ENCODE measurements at places on chromosomes 1 and 21. TPM values are rescaled to one million over a fixed set of nuclear protein-coding genes. Genes with fewer than 3 reads are reported as not detected.

The RGL1 gene
- total RNA-seq = 2.8 TPM

The DIO1 gene
- total RNA-seq = not detected

The CAPN2 gene
- 66.3 TPM for total RNA-seq

The PLA2G2E gene
- total RNA-seq = not detected

Measured in activated T-helper 1 cell treated with anti-CD3 and anti-CD28 coated beads, Interleukin-12 subunit alpha, Interleukin-12 subunit beta, Interleukin-2, Interleukin-4 antibody, amounts not matched to agents 30 ng/mL and 10 ng/mL and 1 ng/mL, durations not matched to agents 14 hours and 24 hours and 36 hours (primary cell).